ENCODE measurements at places on chromosomes 7 and 10.

DNA sequence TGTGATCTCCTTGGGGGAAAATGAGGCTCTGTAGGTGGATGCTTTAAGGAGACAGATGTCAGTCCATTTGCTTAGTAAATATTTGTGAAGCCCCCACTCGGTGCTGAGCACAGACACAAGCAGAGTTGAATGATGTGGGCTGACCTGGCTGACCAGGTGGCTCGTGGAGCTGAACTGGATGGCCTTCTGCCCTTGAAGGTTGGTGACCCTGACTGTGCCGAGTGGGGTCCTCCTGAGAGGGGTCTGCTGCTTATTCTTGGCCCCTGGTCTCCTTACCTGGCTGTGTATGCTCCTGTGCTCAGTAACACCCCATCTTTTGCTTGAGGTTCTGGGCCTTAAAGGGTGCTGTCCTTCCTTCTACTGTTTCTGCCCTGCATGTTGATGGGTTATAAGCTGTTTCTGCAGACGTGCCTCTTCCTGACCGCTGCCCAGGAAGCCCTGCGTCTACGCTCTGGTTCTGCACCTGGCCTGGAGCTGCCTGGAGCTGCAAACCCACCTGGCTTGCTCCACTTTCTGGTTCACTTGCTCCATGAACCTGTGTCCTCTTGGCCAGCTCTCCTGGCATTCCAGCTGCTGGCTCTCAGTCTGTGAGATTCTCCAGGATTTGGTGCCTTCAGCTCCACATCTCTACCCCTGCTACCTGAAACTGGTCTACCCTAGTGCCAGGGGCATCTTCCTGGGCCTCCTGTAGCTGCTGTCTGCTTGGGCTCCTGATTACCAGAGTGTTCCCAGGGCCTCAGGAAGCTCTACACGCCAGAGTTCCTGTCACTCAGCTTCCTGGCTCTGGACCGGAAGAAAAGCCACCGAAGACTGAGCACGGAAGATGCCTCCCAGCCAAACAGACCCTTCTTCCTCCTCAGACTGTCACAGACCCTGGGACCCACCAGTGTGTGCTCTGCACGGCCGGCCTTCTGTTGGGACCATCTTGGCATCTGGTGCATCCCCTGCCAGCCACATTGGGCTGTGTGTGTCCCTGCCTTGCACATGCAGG lies 76.5 kb downstream of the ADCY1 start:
- no peak for DNase-seq

DNA sequence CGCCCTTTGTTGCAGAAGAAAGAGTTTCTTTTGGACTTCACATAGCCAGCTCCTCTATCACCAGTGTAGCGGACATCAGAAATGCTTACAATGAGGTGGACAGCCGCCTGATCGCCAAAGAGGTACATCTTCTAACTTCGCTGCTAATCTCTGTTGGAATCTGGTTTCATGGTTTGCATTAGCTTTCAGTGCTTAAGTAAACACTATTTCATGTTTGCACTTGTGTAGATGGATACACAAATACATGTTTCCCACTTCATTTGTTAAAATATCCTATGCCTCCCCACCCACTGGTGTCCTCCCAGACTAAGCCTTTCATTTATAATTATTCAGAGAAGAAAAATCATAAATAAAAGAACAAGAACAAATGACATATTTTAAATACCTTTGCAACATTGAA lies 103.9 kb downstream of the WDFY4 start:
- DNase-seq: no peak

DNA sequence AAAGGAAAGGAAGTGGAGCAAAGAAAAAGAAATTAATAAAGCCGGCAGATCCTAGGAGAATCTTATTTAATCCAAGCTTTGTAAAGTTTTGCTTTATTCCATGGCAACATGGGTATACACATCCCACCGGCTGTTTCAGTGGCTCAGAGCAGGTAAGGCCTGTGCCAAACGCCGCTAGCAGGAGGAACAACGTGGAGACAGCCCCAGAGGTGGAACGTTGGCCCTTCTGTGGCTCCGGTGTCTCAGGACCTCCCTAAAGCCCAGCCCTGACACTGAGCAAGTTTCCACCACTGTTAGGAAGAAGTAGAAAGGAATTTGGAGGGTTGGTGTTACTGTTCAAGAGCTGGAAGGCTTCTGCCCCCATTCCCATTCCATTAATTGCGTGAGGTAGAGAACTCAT lies 52.0 kb downstream of the EGFR start:
- DNase-seq: no peak

DNA sequence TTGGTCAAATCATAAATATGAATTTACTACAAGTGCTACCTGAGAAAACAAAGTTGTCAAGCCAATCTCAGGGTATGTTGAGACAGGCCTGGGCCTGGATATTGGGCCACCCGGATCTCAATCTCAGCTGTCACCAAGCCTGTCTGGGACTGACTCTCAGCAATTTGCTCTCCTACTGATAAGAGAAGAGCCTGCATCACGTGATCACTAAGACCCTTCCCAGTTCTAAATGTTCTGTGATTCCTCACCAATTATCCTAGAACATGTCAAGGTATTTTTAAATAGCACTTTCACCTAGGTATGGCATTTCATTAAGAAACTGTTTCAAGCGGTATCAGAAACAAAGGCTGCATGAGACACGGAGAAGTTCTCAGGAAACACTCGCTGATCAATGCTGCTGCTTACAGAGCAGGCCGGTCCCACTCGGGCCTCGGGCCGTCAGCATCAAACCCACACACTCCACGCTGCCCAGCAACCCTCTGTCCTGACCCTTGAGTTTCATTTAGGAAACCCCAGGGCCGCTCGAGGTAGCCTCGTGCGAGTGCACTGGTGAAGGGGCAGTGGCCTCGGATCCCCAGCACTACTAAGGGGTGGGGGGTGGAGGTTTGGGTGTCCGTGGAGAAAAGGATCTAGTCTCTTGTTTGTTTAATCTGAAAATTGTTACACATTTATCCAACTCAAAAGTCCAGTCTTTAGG lies 4.1 kb downstream of the KLF6 start:
- DNase-seq: no peak

GRCh38 chr10:61139592-61139953 lies 195.6 kb upstream of the RHOBTB1 start:
- no peak for DNase-seq

GRCh38 chr10:120710076-120710475 lies 141.1 kb upstream of the WDR11 start:
- no peak for DNase-seq

DNA sequence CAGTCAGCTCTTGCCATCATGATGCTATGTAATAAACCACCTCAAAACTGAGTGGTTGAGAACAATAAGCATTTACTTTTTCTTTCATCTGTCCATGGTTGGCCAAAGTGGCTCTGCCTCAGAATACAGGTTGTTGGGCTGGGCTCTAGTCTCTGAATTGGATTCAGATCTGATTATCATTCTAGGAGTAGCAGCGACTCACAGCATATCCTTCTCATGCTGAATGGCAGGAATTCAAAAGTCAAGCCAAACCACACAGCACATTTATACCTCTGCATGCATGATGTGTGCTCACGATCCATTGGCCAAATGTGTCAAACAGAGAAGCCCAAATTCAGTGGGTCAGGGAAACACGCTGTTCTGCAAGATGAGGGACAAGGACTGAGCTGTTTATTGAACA lies 13.6 kb upstream of the GALNT11 start:
- no peak for DNase-seq

DNA sequence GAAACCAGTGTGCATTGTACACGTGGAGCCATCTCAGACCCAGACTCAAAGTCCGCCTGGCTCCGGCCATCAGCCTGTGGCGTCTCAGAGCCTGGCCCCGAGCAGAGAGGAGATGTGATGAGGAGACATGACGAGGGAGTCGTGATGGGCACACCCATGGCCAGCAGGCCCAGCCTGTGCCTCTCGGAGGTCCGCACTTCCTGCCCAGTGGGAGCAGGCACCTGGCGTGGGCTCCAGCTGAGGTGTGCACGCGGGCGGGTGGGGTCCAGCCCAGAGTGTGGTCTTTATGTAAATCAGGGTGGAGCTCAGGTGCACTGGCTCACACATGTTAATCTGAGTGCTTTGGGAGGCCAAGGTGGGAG lies 26.0 kb upstream of the GPR146 start:
- DNase-seq: no peak

DNA sequence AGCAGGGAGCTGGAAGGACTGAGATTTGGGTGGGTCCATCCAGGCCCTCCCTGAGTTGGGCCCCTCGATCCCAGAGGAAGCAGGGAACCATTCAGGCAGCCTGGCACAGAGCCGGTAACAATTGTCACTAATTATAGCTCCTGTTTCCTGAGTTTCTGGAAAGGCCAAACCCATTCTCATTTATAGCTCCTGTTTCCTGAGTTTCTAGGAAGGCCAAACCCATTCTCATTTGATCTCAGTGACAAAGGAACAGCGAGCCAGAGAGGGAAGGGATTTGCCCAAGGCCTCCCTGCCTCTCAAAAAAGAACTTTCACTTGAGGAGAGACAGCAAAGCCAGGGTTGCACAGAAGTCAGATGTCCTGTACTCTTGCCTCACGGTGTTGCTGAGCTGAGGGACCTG lies 521.9 kb downstream of the TYW1 start:
- no peak for DNase-seq

- no peak for DNase-seq
Measured at GRCh38 chr7:47093320-47094234, 488.3 kb downstream of the TNS3 start.

GRCh38 chr7:108268200-108268820 lies 138.1 kb upstream of the LAMB4 start:
- DNase-seq: no peak

DNA sequence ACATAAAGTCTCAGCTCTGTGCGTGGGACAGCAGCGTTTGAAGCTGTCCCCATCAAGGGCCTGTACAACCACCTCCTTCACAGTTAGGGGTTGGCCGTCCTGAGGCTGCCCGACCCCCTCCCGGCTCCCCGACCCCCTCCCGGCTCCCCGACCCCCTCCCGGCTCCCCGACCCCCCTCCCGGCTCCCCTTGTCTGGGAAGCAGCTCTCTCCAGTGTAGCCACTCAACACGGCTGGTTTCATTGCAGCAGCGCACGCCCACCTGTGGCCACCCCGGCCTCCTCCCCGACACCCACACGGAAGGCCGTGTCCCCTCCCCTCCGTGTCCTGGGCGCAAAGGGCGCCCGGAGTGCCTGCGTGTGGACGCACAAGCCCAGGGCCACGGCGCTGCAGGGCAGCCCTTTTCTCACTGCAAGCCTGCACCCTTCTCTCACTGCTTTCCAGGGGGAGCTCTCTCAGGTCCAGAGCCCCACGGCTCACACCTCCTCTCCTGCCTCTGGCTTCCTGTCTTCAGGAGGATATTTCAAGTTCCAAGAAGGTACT lies 20.9 kb upstream of the FAM20C start:
- DNase-seq: no peak
